ENCODE measurements at places on chromosomes 7 and 10. TPM values are rescaled to one million over a fixed set of nuclear protein-coding genes. Genes with fewer than 3 reads are reported as not detected.

DNA sequence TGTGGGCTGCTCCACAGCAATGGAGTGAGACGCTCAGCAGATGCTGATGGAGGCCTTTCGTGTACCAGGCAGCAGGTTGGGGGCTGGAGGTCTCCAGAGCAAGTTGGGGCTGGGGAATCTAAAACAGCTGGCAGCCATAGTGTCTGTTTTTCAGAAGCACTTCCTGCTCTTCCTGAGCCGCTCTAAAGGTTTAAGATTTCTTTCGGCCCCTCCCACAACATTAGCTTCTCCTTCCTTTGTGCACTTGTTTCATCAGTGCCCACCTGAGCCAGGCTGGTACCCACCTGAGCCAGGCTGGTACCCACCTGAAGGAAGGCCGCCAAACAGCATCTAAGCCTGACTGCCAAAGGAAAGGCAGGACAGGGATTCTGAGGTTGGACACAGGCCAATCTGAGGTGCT, 18.4 kb upstream of the WAPL start:
- H3K4me3 ChIP-seq: no peak overlapping the region
- H3K4me1 ChIP-seq: peaks cover 26% of the 10 kb centered on the region

- H3K4me1 ChIP-seq: no peaks in the 10 kb centered on the region
- DNase-seq: no peak
- no peak overlapping the region for H3K27ac ChIP-seq
- H3K4me3 ChIP-seq: no peak overlapping the region
Observed at GRCh38 chr10:77611670-77612069, 25.9 kb downstream of the KCNMA1 start.

Gene CPED1
- not detected for total RNA-seq

DNA sequence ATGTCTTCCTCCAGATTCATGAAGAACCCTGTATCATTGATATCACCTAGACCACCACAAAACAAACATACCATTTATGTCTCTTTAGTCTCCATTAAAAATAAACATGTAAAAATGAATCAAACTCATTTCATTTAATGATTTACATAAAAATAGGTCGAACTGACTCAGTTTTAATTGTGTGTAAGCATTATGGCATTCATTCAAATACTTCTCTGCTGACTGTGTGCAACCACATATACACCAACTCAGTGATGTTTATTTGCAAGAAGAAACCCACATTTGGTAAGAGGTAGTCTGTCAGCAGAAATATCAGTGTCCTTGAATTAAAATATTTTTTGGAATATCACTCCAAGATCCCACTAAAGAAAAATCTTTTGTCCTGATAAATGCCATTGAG, 30.5 kb downstream of the ABCB1 start:
- peaks cover 10% of the 10 kb centered on the region for H3K4me1 ChIP-seq
- no peaks in the 10 kb centered on the region for H3K27me3 ChIP-seq
- DNase-seq: no peak
- no peak overlapping the region for H3K4me3 ChIP-seq

DNA sequence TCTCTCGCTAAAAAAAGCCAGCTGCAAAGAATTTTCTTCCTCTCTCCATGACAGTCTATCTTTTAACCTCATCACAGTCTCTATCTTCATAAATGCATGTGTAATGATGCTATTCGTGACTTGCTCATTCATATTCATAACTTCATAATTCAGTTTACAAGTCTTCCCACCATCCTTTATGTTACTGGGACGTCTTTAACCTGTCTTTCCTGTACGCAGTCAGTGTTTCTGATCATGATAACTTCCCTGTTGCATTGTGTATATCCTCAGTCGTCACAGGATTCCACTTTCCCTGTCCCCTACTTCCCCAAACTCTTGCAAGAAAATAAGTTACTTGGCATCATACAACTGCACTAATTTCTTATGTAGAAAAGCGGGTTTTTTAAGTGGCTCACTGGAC, 165.6 kb upstream of the ASAH2 start:
- no peak overlapping the region for H3K27ac ChIP-seq
- no peak for DNase-seq
- peaks cover 2% of the 10 kb centered on the region for H3K36me3 ChIP-seq
- H3K4me1 ChIP-seq: peaks cover 21% of the 10 kb centered on the region
